ENCODE measurements at places on chromosomes 13 and 19.

DNA sequence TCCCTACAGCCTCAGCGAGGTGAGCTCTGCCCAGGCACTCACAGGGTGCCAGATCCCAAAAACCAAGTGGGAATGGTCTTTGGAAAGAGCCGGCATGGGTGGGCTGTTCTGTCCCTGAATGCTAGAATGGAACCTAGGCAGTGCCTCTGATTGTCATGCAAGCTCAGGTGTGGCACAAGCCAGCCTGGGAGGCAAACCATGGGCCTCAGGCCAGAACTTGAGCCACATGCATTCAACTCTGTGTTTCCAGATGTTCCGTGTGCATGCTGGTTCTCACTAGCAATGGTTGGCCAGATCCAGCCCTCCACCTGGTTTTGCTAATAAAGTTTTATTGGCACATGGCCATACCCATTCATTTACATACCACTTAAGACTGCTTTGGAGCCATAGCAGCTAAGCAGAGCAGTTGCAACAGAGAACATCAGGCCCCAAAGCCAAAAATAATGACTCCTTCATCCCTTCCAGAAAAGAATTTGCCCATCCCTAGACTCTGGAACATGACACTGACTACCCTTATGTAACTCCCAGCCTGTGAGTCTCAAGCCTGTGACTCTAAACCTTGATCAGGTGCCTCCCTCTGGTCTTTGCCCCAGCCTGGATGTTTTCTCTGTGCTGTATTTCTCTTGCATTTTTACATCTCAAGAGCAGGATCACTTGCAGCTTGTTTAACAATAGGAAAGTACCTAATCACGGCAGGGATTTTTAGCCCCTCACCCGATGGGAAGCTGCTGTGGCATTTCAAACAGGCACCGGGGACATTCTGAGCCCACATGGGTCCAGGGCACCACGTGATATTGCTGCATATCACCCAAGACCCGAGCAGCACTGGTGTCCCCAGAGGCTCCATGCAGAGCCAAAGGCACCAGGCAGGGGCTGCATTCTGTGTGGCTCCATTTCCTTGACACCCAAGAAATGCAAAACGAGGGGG lies 55.4 kb upstream of the USE1 start:
- no peak for DNase-seq

DNA sequence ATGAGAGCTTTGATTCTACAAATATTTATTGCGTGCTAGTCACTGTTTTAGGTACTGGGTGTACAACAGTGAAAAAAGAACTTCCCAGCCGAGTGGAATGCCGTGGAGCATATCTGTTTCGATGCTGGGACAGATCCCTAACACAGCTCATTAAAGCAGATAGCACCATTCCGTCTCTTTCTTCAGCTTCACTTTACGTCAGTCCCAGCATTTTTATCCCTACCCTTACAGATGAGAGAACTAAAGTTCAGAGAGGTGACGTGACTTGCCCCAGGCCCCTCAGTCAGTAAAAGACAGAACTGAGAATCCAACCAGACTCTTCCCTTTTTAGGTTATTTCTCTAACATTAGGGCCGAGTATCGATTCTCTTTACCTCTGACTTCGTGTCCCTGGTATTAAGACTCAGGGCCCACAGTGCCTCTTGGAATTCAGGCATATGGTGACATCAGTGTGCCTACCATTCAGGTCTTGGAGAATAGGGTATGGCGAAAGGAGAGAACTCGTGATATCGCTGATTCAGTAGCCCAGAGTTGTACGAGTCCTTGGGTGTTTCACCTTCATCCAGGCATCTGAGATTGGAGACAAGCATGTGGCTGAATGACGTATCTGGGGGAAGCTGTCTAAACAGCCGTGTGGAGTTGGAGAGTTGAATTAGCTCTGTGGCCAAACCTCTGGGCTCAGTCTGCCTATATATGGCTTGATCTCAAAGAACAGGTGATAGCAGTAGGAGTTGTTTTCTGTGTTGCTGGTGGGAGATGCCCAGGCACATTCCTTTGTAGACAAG lies 27.1 kb downstream of the ACTN4 start:
- DNase-seq = no peak

GRCh38 chr13:35342440-35342839 lies 134.0 kb downstream of the MAB21L1 start:
- DNase-seq = no peak

GRCh38 chr13:52711286-52711685 lies 28.3 kb downstream of the CNMD start:
- no peak for DNase-seq

- DNase-seq = no peak
Measured at GRCh38 chr19:4911786-4912672, 2.7 kb downstream of the UHRF1 start.

GRCh38 chr13:91196958-91197357 lies 150.5 kb upstream of the MIR17HG start:
- DNase-seq = no peak

GRCh38 chr13:70253411-70253810 lies 145.2 kb upstream of the KLHL1 start:
- DNase-seq = no peak

- no peak for DNase-seq
Measured at GRCh38 chr13:110305949-110306339, 1.0 kb downstream of the COL4A1 start.

Data from NCI-H1436 treated with DMSO at 0.1 percent for 48 hours (cell line).